ENCODE measurements at places on chromosomes 2 and 18.

GRCh38 chr18:62539284-62540165 is 16.7 kb downstream of the ZCCHC2 start:
- no peak overlapping the region for H3K27ac ChIP-seq
- no peak overlapping the region for H3K4me3 ChIP-seq
- no peaks in the 10 kb centered on the region for H3K27me3 ChIP-seq
- peaks cover 21% of the 10 kb centered on the region for H3K4me1 ChIP-seq

GRCh38 chr18:79456105-79456980 is 60.6 kb downstream of the NFATC1 start:
- peaks cover 13% of the 10 kb centered on the region for H3K36me3 ChIP-seq
- DNase-seq, result no peak
- peak overlapping the region; percentile 67 for H3K27ac ChIP-seq
- no peak overlapping the region for H3K4me3 ChIP-seq
- H3K27me3 ChIP-seq, result no peaks in the 10 kb centered on the region
- peaks cover 26% of the 10 kb centered on the region for H3K4me1 ChIP-seq

DNA sequence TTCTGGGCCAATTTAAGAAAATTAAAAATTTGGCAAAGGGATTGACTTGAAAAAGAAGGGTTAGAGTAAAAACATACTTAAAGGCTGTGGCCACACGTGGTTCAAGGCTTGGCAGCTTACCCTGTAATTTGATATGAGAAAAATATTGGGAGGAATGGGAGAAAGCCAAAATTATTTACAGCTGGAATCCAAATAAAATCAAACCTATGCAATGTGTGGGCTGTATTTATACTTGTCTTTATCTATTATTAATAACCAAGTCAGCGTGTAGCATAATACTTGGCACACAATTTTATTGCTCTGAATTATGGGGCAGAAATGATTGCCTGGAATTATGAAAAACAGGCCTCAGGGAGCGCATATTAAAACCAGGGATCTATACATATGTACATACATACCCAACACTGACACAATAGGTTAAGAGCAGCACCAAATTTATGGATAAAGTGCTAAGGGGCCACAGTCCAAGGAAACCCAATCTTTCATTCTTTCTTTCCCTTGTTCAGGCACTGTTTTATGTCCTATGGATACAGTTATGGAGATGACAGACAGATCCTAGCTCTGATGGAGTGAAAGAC is 35.6 kb downstream of the FAM124B start:
- DNase-seq, result no peak
- H3K27ac ChIP-seq, result no peak overlapping the region
- H3K36me3 ChIP-seq, result no peaks in the 10 kb centered on the region
- H3K4me3 ChIP-seq, result no peak overlapping the region
- H3K27me3 ChIP-seq, result no peaks in the 10 kb centered on the region
- H3K4me1 ChIP-seq, result no peaks in the 10 kb centered on the region

GRCh38 chr18:12015416-12016062 is 34.2 kb downstream of the IMPA2 start:
- H3K36me3 ChIP-seq, result peaks cover 12% of the 10 kb centered on the region
- H3K4me1 ChIP-seq, result no peaks in the 10 kb centered on the region
- DNase-seq, result no peak
- no peak overlapping the region for H3K27ac ChIP-seq

- H3K27ac ChIP-seq, result peak overlapping the region; percentile 58
- no peak for DNase-seq
- peak overlapping the region; percentile 18 for H3K4me3 ChIP-seq
- peaks cover 1% of the 10 kb centered on the region for H3K36me3 ChIP-seq
- no peaks in the 10 kb centered on the region for H3K27me3 ChIP-seq
- H3K4me1 ChIP-seq, result peaks cover 47% of the 10 kb centered on the region
Observed at GRCh38 chr2:60979231-60979630, 38.3 kb upstream of the PEX13 start.

Measured in memory B cell (primary cell).